ENCODE measurements at places on chromosomes 6 and 20.

- DNase-seq, result peak; percentile 33
Observed at GRCh38 chr6:147204843-147205311, 660 bp downstream of the STXBP5 start.

DNA sequence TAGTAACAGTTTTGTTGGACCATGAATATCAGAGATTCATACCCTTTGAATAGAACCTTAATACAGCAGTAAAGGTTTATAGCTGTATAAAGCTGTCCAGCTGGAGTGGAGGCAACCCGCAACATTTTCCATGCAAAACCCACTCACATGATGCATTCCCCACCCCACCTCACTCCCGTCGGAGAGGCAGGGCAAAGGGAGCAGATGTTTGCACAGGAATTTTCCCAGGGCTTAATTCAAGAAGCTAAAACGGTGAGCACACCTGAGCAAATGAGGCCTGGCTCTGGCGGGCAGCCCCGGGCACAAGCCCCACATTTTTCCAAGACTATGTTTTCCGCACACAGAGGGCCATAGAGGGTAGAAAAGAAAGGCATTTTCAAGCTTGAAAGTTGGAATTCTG is 191.7 kb downstream of the FOXC1 start:
- DNase-seq, result no peak

- peak; percentile 50 for DNase-seq
Observed at GRCh38 chr20:41436679-41437078, 70.1 kb upstream of the EMILIN3 start.

DNA sequence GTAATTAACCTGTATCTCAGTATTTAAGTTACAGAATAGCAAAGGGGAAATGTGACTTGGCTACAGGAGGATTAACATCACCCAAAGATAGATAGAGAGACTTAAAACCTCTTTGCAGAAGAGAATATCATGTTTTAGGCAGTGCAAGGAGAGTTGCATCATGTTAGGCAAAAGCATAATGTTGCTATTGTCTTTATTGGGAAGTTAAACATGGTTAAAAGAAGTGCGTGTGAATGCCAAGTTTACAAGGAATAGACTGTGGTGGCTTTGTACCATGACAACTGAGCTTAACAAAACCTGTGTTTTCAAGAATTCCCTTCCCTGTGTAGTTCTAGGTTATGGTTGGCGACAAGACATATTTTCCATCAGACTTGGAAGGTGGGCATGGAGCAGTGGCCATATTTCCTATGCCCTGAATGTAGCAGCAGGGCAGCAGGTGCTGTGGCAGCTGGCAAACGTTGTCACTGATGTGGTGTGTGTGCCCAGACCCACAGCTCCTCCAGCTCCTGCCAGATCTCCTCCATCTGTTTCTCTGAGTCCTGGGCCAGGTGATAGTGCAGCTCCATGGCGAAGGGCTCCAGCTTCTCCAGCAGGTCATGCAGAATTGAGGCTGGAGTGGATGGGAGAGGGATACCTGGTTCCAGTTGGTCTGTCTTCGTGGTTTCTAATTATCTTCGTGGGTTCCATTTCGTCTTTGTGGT is 163.3 kb downstream of the QRSL1 start:
- no peak for DNase-seq

DNA sequence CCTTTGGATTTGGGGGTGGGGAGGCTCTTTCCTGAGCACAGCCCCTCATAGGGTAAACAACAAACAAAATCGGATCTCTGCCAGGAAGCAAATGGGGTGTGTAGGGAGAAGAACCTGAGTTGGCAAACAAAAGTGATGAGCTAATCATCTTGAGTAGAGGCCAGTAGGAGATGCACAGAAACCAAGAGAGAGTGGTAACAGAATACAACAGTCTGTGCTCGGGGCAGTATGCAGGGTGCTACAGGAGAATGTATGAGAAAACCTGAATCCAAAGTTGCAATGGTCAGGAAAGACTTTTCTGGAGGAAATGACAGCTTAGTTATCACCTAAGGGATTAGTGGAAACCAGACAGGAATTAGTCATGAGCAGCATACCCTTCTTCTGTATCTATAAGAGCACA is 177.8 kb downstream of the CDKAL1 start:
- DNase-seq, result no peak

DNA sequence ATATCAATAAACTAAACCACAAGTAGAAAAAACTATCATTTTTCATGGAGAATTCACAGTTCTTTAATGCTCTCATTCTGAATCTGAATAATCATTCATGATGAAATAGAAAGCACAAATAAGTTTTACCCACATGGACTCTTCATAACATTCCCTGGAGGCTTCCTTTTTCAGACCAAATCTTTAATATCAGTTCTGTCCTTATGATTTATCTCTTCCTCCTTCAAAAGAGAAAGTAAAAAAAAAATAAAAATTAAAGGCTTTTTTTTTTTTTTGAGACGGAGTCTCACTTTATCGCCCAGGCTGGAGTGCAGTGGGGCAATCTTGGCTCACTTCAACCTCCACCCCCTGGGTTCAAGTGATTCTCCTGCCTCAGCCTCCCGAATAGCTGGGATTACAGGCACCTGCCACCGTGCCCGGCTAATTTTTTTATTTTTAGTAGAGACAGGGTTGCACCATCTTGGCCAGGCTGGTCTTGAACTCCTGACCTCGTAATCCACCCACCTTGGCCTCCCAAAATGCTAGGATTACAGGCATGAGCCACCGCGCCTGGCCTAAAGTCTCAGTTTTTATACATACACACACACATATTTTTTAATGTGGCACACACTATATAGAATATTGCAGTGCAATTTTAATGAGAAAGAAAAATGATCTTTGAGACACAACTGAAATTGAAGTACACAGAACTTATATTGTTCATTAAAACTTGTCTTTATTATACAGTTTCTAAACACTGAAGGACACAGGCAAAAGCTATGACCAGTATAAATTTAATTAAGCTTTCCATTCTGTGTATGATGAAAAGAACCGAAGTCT is 31.9 kb upstream of the ZNF217 start:
- DNase-seq, result no peak

- DNase-seq, result peak; percentile 31
Observed at GRCh38 chr6:118708055-118708454, 56.7 kb upstream of the CEP85L start.

DNA sequence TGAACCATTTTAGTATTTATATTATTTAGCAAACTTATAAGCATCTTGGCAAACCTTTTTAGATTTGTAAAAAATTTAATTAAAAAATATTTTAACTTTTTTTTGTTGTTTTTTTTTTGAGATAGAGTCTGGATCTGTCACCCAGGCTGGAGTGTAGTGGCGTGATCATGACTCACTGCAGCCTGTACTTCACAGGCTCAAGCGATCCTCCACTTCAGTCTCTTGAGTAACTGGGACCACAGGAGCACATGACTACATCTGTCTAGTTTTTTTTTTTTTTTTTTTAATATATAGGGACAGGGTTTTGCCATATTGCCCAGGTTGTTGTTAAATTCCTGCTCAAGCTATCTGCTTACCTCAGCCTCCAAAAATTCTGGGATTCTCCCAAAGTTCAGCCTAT is 161.1 kb downstream of the EYS start:
- DNase-seq, result no peak

GRCh38 chr20:37941332-37941731 is 38.4 kb downstream of the VSTM2L start:
- no peak for DNase-seq

GRCh38 chr6:19024737-19025136 is 637.6 kb downstream of the RNF144B start:
- peak; percentile 52 for DNase-seq

Measured in kidney glomerular epithelial cell (primary cell).